ENCODE measurements at places on chromosomes 5 and 9.

DNA sequence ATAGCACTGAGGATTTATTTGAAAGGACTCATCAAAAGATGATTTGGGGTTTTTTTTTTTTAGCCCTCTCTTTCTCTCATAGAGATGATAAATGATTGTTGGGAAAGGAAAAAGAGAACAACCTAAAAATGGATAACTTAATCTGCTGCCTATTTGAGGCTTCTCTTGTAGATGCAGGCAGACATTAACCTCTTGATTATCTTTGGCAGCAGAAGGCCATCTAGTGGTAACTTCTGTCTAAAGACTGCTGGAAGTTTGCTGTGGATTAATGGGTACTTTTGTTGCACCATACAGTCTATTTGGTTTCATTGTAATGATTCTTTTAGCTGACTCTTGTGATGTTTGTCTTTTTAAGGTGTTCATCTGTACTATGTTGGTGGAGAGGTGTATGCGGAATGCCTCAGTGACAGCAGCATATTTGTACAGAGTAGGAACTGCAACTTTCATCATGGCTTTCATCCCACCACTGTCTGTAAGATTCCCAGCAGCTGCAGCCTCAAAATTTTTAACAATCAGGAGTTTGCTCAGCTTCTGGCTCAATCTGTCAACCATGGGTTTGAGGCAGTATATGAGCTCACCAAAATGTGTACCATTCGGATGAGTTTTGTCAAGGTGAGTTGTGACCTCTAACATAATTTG is 18.8 kb downstream of the SMIM32 start:
- DNase-seq = peak; percentile 13

DNA sequence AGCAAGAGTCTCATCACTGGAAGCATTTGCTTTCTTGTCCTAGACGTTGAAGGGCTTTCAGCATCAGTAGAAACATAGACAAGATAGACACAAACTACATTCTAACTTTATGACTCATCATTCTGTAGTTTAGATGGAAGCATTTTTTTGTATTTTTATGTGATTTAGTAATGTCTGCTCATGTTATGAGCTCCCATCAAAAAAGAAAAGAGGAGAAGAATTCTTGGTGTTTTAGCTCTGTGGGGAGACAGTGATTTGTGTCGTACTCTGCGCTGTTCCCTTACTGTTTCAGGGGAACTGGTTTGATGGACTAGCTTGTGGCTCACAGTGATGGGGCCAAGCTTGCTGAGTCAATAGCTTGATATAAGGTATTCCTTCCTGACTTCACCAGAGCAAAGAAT is 159.2 kb upstream of the WWC1 start:
- DNase-seq = no peak

DNA sequence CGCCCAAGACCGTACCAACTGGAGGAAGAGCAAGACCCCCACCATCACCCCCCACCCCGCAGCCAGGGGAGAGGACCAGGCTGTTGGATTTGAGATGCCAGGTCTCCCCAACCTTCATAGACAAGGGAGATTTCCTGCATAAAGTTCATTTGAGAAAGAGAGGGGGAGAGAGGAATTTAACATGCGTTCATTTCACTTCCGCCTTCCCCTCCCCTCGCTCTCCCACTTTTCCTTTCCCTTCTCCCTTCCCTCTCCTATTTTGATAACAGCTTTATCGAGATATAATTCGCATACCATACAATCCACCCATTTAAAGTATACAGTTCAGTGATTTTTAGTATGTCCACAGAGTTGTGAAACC is 4.2 kb upstream of the NKX2-5 start:
- no peak for DNase-seq

GRCh38 chr5:139390639-139391569 is 1.2 kb upstream of the MZB1 start:
- DNase-seq = no peak

GRCh38 chr5:169809281-169809680 is 171.0 kb downstream of the INSYN2B start:
- DNase-seq = no peak

DNA sequence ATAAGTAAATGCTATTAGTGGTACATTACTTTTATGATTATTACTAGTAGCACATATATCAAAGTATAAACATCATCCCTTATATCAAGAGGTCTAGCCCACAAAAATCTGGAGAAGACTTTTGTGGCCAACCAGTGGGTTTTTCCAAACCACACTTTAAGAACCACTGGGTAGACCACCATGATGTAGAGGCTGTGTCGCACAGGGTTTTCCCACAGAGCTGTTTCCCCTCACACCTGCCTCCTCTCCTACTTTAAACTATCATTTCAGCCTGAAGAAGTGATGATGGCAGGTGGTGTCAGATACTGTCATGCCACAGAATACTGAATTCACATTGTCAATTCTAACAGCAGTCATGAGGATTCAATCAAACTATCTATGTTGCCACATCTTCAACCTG is 109.2 kb downstream of the FBXW11 start:
- no peak for DNase-seq

DNA sequence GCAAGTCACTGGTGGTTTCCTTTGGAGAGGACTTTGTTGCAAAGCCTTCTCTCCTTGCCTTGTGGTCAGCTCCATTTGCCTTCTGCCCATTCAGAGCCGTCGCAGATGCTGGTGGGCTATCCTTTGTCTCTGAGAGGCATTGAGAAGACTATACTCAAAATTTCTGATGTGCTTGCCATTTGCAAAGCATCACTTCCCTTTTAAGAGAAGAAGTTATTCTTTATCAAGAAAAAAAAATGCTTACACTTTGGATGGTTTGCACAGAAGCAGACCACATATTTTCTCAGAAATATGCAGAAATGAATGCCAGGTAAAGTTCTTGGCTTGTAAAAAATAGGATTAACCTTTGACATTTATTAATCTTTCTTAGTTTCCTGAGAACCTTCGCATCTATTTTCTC is 195.8 kb upstream of the KLF4 start:
- no peak for DNase-seq

- DNase-seq = no peak
These were observed 43.2 kb downstream of the ESM1 start for GRCh38 chr5:54942064-54942778.

DNA sequence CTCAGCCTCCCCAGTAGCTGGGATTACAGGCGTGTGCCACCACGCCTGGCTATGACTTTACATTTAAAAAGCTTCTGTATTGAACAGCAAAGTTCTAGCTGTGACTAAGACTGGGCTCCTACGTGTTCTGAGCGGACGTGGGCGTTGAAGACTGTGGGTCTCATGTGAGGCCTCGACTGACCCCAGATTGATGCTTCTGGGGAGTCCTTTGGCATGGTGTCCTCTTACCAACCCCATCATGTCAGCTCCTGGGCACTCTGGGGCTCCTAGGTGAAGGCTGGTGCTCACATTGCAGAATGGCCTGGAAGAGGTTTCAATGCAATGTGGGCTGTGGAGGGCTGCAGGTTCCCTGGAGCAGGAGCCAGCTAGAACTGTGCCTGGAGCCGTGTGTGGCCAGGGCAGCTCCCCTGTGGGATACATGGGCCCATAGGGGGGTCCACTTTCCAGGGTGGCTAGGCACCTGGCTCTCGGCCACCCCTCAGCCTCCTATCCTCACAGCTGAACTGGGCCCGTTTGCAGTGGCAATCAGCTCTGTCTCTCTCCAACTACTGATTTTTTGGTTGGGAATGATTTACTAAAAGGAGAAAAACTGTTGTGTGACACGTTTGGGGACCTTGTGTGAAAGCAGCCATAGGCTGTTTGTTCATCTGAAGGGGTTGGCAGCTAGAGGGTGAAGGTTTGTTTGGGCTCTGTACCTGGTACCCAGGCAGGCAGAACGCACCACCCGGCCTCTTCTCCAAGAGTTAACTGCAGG is 29.7 kb downstream of the SLC25A25 start:
- DNase-seq = no peak
